ENCODE measurements at places on chromosomes 2 and 18.

GRCh38 chr18:76255070-76255683 is 239.9 kb downstream of the ZNF516 start:
- peak; percentile 77 for DNase-seq

- DNase-seq: no peak
These were observed 28.4 kb upstream of the KLHL14 start for GRCh38 chr18:32801228-32801627.

- DNase-seq: no peak
These were observed 134.4 kb downstream of the ACTR3 start for GRCh38 chr2:114024326-114024725.

DNA sequence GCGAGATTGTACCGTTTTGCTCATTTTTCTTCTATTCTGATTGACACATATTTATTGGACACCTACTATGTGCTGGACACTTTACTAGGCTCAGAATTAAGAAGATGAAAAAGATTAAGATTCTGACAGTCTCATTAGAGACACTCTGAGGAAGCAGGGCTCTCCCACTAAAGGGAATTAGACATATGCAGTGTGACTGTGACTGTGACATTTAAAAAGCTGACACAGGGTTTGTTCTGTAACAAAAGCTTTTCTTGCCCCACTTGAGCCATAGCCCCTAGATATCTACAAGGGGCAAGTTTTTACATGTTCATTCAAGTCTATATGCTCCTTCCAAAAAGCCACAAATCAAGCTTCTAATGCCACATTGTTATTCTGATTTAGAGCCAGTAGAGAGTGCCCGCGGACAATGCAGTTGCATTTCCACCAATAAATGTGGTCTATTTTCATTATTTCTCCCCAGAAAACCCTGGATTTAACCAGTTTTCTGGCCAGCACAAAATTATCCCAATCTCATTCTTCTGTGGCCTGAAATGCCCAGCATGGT is 9.8 kb downstream of the ARHGAP25 start:
- no peak for DNase-seq

DNA sequence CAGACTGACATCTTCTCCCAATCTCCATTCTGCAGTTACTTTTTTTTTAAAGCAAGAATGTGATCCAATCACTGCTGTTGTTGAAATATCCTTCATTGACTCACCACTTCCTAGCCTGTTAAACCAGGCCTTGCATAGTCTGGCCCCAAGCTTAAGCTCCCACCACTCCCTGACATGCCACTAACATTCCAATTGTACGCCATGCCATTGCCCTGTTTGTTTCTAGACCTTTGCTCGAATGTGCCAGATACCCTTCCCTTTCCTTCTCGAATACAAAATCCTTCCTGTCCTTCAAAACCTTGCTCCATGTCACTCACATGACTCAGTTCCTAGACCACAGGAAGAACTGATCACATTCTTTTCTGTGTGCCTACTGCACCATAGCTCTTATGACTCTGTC is 224.2 kb downstream of the CYRIA start:
- no peak for DNase-seq

DNA sequence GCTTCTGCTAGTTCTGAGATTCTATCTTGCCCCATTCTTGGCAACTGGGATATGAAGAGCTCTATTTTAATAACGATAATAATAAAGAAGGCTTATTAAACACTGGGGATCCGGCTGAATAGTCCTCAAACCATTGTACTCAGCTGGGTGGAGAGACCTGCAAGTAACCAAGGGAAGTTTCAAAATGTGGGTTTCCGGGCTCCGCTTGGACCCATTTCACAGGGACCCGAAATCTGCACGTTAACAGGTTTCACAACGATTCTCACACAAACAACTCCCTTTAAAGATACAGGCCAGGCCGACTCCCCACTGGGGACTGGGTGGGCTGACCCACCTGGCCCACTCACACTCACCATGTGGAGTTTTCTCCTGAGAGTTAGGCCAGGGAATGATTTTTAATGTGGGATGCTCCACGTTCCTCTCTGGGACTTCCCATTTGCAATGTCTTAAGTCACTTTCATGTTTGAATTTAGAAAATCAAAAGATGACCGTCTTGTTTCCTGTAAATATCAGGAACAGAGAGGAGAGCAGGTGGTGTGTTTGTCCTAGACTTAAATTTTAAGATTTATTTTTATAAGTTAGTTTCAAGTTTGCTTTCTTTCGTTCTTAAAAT is 96.3 kb downstream of the SH3RF3 start:
- no peak for DNase-seq

GRCh38 chr2:58594175-58594574 is 353.1 kb upstream of the FANCL start:
- peak; percentile 11 for DNase-seq

DNA sequence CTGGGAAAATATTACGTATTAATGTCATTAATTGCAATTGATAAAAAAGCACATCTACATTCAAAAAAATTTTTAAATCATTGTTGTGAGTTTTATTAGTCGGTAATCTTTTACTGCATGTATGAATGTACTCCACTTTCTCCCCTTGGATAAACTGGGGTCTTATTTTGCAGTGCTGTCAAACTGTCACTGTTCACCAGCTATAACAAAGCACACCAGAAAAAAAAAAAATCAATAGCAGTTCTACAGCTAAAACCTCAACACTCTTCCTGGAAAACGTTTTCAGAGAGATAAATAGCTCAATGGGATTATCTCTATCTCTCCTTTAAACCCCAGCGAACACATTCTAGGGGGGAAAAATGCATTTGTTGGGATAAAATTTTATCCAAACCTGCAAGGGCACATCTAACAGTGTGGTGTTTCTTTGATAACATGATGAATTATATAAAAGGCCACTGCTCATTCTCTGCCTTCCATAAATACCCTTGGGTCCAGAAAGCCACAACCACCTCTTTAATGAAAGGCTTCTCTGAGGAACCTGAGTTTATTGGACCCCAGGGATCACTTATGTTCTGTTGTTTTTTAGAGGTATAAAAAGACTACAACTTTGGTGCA is 219.9 kb downstream of the CDH20 start:
- peak; percentile 16 for DNase-seq

DNA sequence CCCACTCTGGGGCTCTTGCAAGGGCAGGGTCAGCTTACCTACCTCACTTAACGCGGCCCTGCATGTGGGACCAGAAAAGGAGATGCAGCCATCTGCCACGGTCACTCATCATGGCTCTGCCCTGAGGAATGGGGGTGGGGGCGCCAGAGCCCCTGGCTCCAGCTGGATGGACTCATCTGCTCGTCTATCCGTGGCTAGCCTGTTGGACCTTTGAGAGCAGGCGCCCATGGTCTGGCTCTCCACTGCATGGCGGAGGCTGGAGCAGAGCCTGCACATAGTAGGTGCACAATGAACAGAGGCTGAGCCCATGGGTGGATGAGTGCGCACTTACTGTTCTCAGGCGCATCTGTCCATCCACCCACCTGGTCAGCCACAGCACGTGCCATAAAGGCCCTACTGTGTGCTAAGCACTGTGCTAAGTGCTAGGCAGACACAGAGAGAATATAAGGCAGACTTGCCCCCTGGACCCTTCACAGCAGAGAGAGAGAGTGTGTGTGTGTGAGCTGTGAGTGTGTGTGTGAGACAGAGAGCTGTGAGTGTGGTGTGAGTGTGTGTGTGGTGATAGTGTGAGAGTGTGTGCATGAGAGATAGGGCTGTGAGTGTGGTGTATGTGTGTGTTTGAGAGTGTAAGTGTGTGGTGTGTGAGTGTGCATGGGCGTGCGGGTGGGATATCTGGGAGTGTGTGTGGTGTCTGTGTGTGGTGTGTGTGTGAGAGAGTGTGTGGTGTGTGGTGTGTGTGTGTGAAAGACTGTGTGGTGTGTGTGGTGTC is 151.3 kb downstream of the TFCP2L1 start:
- no peak for DNase-seq

DNA sequence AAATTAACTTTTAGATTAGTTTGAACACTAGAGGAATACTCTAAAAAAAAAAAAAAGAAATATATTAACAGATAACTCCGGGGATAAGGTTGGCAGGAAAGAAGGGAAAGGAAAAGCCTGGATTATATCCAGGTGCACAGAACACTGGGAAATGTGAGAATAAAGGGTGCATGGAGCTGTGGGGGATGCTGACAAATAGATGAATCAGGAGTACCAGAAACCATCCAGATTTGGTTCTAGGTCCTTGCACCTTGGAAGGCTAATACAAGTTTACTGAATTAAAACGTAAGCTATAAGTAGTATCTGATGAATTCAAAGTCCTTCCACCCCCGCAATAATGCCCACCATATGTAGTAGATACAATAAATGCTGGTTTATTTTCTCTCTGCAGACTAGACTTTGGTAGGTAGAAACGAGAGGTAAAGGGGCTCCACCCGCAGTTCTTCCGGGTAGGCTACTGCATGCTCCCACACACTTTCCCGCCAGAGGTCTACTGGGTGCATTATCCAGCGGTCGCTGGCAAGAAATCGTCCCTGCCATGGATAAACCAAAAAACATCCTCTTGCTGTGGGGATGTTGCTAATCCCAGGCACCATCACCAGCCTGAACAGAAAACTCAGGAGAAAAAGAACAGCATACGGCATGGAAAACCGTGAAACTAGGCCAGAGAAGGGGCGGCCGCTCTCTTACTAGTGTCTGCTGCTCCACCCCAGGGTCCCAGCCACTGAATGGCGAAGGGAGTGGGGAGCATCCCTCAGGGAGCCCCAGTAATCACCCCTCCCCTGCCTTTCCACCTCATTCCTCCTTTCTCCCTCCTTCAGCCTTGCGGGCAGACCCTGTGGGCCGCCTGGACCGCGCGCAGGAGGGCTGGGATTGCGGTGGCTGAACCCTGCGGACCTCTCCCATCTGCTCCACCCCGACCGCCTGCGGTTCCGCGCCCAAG is 1.5 kb downstream of the CNRIP1 start:
- DNase-seq: no peak

DNA sequence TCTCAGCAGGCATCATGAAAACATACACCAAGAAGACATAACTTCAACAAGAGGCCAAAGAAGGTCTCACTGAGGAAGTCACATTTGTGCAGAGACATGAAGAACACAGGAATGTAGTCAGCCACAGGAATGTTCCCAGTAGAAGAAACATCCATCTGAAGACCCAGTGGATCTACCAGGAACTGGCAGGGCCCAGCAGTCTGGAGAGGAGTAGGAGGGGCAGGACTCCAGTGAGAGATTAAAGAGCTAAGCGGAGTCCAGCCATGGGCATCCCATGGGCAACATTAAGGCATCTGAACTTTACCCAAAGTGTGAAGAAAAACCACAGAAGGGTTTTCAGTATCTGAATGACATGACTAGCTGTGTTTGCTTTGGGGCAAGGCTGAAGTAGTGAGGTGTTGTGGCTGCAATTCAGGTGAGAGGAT is 103.1 kb downstream of the UPP2 start:
- no peak for DNase-seq

GRCh38 chr2:20415511-20415918 is 31.4 kb upstream of the RHOB start:
- DNase-seq: no peak

- DNase-seq: no peak
These were observed 94.5 kb downstream of the GYPC start for GRCh38 chr2:126750506-126750905.

DNA sequence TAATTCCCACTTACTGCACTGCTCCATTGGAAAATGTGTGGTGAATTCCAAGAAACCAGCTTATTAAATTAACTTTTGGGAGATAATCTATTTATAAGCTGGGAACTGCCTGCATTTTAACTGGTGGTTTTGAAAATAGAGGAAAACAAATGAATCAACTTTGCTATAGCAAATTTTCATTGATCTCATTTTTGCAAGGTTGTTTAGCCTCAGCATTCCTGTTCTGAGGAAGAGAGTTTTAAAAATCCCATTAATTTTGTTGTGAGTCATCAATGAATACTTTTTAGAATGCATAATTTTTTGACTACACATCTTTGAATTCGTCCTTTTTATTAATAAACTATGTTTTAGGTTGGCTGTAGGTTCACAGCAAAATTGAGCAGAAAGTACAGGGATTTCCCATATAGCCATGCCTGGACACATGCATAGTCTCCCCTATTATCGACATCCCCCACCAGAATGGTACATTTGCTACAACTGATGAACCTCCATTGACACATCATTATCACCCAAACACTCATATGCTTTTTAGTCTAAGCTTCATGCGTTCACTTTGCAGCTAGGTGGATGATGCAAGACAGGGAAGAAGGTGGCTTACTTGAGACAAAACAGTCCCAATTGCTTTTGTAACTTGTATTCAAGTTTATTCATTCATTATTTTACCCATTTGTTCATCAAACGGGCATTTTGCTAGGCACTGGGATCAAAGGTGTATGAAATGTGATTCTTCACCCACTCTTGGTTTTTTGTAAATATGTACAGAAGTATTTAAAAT is 106.9 kb downstream of the ZNF521 start:
- DNase-seq: no peak

DNA sequence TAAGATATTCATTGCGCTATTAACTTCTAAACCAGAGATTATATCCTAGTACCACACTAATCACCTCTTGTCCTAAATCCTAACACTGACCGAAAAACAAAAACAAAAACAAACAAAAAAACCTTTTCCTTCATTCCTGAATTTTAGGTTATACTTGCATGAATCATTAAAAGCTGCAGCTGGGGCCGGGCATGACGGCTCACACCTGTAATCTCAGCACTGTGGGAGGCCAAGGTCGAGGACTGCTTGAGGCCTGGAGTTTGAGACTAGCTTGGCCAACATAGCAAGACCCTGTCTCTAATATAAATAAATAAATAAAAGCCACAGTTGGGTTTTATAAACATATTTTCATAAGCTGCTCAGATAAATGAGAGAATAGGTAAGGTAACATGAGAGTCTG is 60.0 kb downstream of the GDF7 start:
- no peak for DNase-seq

DNA sequence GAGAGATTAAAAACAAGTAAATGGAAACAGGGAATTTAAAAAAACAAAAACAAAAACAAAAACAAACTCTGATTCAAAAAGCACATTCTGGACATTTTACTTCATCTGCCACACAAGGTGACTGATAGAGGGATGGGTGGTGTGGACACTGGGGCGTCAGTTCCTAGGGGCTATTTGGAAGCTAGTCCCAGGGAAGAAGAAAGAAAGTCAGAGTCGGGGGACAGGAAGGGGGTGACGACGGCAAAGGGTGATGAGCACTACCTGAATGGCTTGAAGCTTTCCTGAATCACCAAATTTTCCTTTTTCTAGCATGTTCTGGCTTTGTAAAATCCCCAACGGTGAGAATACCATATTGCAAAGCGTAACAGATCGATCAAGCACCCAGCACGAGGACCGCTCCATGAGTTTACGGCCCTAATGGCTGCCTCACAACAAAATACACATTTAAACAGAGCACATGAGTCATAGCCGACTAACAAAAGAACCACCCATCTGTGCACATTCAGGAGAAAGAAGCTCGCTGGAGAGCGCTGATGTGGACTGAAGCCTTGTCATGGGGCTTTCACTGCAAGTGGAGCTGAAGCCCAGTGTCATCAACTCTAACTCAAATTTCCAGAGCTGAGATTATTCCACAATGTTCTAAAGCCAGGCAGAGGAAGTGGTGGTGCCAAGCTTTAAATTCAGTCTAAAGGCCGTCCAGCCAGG is 178.9 kb downstream of the LNPK start:
- DNase-seq: no peak

- peak; percentile 60 for DNase-seq
These were observed at the start of gene RAD51AP2 for GRCh38 chr2:17518212-17519154. RAD51AP2 (minus strand) TSS chr2:17518440; CDS start chr2:17518415, 25 bp downstream.

- no peak for DNase-seq
These were observed 496.7 kb downstream of the STK39 start for GRCh38 chr2:167750675-167751074.
